ENCODE measurements at places on chromosomes 1 and 21.
A peak's percentile ranks its signal among the peaks of the same experiment; 100 is the strongest.

DNA sequence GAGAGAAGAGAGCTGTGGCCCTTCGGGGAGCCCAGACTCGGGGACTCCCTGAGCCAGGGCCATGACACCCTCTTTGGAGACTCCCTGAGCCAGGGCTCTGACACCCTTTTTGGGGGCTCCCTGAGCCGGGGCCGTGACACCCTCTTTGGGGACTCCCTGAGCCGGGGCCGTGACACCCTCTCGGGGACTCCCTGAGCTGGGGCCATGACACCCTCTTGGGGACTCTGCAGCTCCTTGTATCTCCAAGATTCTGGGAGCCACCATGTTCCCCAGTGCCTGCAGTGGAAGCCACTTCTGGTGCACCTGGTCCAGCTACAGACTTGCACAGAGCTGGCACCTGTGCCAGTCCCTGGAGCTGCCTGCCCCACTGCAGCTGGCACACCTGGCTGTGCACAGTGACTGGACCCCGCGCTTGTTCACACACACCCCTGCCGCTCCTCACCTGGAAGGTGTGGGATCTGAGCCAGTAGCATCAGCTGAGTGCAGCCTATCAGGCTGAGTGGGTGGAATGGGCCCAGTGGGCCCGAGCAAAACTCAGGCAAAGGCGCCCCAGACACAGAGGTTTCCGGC lies 3.8 kb upstream of the SSU72 start:
- DNase-seq: no peak

DNA sequence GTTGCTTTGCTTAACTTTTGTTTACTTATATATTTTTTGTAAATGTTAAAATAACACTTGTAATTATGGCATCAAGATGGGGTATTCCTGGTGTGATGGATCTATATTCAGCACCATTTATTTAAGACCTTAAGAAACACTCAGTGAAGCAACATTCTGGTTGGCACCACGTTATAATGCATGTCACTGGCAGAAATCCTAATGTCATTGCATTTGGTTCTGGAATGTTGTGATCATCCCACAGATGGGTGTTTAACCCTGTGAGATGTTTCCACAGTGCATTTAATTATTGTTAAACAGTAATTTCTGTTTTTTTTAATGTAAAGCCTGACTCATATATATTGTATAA lies 116.5 kb downstream of the NOS1AP start:
- DNase-seq: no peak

DNA sequence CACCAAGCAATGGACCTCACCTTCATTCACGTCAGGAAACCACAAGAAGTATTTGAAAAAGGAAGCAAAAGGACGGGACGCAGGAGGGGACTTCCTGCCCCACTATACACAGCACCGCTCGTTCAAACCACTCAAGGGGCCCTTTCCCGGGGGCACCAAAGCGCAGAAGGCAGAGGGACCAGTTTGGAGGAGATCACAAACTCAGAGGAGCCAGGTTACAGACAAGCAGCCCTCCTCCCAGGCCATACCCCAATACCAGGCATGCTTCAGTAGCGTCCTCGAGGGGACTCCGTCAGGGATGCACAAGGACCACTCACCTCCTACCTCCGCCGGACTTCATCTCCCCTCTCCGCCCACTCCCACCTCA lies 685 bp downstream of the CRTC2 start:
- DNase-seq: no peak

DNA sequence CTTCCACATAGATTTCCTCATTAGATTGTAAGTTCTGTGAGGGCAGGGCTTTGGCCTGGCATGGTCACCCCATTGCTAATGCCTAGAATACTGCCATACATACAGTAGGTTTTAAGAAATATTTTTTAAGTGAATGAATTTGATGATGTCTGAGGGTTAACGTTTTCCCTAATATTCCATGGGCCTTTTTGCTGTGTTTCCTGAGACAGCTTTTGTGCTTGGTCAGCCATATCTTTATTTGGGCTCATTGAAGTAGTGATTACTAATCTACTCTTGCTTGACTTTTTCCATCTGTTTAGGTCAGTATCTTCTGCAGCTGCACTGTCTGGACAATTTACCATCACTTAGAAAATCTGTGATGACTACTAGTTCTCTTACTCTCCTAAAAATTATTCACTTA lies 3.5 kb downstream of the CDC42 start:
- DNase-seq: no peak

DNA sequence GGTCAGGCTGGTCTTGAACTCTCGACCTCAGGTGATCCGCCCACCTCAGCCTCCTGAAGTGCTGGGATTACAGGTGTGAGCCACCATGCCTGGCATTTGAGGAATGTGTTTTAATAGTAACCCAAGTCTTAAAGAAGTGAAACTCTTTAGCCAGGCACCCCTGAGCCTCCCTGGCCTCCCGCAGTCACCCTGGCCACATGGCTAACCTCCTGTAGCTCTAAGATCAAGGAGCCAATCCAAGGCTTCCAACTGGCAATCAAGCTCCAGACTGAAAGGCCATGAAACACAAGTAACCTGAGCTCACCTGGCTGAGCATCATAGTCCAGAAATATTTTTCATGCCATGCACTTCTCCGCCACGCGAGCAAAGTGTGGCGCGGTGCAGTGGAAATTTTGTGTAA lies 84.3 kb downstream of the LTN1 start:
- no peak for DNase-seq

- peak; percentile 51 for DNase-seq
Measured at GRCh38 chr1:111222308-111223125, 5.0 kb upstream of the CHI3L2 start.

GRCh38 chr1:63799307-63799706 lies 25.5 kb downstream of the ROR1 start:
- DNase-seq: no peak

GRCh38 chr1:65059930-65060538 lies 88.0 kb upstream of the AK4 start:
- no peak for DNase-seq

DNA sequence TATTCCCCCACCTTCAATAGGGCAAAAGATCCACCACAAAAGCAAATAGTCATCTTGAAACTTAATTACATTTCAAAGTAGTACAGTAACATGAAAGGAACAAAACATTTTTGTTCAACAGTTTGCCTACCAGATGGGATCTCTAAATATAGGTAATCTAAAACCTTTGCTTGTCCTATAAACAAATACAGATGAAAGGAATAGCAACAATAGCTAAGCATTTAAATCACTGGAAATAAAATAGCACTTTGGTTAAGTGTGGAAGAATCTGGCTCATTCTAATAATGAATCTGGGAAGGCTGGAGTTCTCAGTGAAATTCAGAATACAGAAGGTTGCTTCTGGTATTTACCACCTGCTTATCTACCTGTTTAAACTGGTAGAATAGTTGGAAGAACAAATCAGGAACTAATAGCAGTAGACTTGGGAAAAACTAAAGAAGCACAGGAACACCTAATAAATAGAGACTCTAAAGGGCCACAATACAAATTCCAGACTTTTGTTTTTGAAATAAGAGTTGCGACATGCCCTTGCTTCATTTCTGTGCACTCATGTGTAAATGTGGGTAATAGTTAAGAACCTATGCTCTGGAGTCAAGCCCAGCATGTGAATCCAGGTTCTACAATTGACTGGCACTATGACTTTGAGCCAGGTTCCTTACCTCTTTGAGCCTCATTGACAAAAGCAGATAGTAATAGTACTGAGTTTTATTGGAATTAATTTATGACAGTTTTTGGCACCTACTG lies 2.3 kb upstream of the LYPLAL1 start:
- DNase-seq: no peak

DNA sequence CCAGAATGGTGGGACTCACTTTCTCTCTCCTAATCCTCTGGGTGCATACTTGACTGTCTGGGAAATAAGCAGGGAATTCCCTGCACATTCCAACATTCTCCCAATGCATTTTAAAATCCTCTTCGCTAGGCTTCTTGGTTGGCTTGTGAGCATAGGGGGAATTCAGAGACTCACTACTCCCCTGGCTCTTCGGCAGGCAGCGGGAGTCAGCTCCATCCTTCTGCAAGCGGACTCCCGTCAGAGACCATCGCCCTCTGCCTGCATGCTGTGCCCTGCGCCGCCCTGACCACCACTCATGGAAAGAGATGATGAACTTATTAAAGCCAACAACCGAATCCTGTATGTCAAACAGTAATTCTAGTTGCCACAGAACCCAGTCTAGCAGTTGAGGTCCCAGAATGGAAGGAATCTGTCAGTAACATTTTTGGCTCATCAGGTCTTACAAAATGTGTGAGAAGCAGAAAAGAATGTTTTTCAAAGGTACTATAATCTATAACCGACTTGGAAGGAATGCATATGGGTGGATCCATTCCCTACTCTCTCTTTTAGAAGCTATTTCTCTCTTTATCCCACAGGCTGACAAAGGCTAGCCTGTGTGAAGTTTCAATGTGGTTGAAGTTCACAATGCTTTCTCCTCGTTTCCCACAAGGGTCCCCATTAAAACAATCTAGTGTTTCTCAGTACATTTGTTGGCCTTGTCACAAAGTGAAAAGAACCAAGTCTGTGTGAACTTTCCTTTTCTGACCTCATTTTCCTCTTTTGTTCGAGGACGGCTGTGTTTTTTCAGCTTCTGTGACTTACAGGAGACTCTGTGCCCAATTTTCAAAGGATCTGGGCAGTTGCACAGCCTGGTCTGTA lies 119.1 kb upstream of the ADAR start:
- no peak for DNase-seq

- no peak for DNase-seq
Measured at GRCh38 chr21:42959728-42960127, 14.6 kb upstream of the PKNOX1 start.

DNA sequence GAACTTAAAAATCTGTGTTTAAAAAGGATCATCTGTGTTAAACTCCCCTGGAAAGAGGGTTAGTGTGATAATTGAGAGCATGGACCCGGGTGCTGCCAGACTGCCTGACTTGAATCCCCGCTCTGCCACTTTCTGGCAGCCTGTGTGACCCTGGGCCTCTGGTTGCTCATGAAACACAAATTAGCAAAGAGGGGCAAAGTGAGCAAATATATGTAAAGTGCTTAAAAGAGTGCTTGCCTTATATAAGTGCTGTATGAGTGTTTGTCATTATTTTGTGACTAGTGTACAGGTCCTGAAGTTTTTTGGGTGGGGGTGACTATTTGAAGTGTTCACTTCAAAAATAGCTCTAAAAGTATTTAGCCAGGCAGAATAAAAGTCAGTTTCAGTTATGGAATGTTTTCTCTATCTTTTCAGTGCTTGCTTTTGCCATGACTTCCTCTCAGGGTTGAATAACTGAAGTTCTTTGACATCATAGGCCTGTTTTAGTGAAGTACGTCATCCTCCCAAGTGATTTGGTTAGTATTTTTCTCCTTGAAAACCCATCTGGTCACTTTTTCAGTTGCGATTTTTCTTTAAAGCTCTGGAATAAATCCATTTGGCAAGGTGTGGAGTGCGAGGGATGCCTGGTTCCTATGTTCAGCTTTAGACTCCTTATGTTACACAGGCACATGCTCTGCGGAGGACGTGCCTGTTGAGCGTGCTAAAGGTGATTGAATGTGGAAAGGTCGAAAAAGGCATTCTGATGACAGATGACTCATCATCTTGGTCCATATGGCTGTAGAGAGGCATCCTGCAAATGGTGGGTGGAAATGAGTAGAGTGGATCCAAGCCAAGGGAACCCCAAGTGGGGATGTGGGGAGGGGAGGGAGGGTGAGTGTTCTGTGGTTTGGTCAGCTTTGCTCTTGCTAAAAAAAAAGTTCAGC lies 47.8 kb downstream of the AK4 start:
- no peak for DNase-seq

- peak; percentile 26 for DNase-seq
Measured at GRCh38 chr1:68116643-68117235, 66.3 kb upstream of the DIRAS3 start.

GRCh38 chr1:38221006-38221649 lies 174.5 kb upstream of the POU3F1 start:
- no peak for DNase-seq

DNA sequence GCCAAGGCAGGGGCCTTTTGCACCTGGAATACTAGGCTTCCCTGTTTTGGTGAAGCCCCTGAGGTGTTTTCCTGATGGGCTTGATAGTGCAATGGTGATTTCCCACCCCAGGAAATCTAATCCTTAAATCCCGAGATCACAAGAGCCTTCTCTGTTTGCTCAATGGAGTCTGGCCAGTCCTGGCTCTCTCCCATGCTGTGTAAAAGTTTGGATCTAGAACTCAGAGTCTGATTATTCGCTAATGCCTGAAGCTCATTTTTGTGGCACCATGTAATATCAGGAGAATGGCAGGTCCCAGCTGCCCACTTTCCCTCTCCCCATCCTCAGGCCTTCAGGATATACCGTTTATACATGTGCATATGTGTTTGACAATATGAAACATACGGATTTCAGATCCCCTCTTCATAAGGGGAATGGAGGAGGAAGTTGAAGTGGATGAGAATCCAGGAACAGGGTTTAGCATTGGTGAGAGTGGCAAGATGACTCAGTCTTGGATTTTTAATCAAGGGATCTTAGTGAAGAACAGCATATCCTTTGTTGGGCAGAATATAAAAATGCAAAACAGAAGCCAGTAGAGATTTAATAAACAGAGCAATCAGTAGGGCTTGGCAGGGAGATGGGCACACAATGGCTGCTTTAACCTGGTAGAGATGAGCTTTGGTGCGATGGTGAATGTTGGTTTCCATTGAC lies 62.1 kb downstream of the CLIC6 start:
- DNase-seq: no peak

- no peak for DNase-seq
Measured at GRCh38 chr1:183223467-183223866, 37.4 kb downstream of the LAMC2 start.

DNA sequence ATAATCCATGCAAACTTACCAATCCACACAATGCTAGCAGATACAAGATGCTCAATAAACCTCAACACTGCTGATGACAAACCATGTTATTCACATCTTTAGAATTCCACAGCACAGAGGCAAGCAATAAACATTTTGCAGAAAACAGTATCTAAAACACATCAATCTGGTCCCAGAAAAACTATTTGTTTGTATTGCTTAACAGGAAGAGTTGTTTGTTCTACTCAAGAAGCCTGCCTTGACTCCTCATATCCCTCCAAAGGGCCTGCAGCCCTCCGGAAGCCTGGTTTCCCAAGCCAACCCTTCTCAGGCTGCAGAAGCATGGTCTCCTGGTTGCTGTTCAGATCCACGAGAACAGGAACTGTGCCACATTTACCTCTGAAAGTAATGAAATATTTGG lies 139.7 kb downstream of the RERE start:
- DNase-seq: no peak

DNA sequence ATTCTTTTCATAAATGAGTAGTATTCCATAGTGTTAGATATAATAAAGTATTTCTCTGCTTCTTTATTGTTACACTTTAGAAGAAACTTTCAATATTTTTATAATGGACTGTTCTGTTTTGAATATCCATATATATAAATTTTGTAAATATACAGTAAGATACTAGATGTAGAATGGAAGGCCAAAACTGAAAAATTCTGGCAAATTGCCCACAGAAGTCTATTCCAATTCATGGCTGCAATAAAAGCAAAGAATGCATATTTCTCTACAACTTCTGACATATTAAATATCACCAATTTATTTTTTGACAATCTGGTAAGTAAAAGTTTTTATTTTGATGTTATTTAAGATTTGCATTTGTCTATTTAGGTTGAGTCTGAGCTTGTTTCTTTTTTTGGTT lies 532.5 kb downstream of the NCAM2 start:
- no peak for DNase-seq

- DNase-seq: no peak
Measured at GRCh38 chr1:57724535-57724934, 300.7 kb upstream of the DAB1 start.
